Cortex of kidney (tissue), 1 donor: ENCODE measurements at places on chromosomes 2 and 18.

- DNase-seq, result no peak
Measured at GRCh38 chr2:223890721-223891120, 53.3 kb upstream of the AP1S3 start.

DNA sequence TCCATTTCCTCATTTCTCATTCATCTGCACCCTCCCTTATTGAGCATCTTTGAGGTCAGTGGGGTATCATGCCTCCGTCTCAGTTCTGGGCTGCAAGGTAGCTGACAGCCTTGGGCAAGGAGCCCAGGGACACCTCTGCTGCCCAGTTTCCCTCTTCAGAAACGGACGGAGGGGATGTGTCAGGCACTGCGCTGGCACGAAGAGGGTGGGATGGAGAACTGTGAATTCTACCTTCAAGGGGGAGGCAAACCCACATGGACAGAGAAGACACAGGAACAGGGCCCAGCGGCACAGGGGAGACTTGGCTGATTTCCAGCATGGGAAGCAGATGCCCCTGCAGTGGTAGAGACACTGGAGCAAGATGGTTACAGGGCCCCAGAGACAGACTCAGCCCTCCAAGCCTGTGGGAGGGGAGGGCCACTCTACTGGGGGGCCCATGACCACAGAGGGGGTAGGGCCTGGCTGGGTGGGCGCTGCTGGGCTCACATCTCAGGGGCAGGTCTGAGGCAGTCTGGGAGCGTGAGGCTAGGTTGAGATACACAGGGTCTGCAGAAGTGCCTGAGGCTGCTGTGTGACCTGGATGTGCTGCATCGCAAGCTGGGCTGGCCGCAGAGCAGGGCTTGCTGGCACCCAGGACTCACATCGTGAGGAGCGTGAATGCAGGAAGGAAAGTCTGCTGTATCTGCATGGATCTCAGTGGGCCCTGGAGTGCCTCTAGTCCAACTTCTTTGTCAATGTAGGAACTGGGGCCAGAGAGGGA lies 92.3 kb downstream of the HS1BP3 start:
- DNase-seq, result no peak

- no peak for DNase-seq
Measured at GRCh38 chr2:147639891-147640290, 204.9 kb upstream of the ACVR2A start.

DNA sequence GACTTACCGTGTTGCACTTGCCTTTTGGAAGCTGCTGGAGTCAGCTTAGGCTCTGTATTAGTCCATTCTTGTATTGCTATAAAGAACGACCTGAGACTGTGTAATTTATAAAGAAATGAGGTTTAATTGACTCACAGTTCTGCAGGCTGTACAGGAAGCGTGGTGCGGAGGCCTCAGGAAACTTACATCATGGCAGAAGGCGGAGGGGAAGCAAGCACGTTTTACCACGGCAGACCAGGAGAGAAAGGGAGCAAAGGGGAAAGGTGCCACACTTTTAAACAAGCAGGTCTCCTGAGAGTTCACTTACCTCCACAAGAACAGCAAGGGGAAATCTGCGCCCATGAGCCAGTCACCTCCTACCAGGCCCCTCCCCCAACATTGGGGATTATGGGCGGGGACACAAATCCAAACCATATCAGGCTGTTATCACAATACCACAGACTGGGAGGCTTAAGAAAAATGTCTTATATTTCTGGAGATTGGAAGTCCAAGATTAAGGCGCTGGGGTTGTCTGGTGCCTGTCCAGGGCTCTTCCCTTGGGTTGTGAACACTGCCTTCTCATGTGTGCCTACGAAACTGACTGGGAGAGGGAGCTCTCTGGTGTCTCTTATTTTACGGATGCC lies 3.6 kb upstream of the D2HGDH start:
- no peak for DNase-seq

GRCh38 chr2:120764991-120765677 lies 29.5 kb downstream of the GLI2 start:
- no peak for DNase-seq

DNA sequence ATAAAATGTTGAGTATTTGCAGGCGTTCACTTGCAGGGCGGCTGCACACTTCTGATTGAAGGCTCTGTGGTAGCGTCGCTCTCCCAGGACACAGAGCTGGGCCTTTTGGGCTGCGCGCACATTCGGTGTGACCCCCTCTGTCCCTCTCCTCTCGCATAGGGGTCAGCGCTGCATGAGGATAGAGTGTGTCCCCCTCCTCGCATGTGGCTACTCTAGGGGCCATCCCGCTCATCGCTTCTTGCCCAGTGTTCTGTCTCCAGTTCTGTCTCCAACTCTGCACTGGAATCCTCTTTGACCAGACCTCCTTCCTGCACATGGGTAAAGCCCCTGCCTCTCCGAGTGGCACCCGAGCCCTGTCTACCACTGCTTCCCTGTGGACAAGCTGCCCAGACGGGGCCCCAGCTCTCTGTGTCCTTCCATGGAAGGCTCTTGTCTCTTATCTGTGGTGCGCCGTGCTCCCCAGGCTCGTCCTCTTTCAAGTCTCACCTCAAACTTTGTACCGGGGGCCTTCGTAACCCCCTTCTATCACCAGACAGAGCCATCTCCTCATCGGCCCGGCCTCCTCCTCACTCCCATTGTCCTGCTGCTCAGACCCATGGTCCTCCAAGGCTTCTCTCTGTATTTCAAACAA lies 278.0 kb upstream of the HDAC4 start:
- no peak for DNase-seq
